Kidney glomerular epithelial cell (primary cell): ENCODE measurements at places on chromosomes 7 and 10.

DNA sequence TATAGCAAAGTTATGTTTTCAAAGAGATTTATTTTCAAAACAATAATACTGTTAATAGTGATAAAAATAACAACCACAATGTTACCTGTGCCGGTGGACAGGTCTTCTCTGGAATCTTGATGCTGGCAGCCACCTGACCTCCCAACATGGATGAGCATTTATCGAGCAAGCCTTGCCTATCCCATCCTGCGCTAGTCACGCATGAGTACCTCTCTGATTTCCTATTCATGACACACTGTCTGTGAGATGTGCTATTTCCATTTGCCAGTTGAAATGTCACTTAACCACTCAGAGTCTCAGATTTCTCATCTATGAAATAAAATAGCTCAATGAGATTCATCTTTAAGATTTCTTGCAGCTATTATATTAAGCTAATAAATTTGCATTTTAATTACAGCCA is 341.2 kb upstream of the VWC2 start:
- DNase-seq: no peak

DNA sequence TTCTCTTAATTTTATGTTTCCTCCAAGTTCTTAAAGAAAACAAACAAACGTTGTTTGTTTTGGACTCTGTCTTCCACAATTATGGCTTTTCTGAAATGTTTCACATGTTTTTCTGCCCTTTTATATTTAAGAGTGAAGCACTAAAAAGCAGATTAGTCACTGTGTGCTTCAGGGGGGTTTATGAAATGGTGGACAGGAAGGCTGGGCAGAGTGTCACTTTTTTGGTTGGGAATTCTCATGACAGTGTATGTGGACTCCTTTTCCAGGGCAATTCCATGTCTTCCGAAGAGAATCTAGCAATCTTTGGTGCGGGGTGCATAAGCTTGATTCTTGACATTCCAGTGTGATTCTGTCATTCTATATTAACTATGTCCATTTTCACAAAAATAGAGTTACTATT is 669.4 kb downstream of the PARD3 start:
- DNase-seq: no peak

GRCh38 chr7:102096012-102096332 is 190.7 kb upstream of the SH2B2 start:
- no peak for DNase-seq

- DNase-seq: no peak
Measured at GRCh38 chr10:90775351-90776028, 82.3 kb downstream of the HTR7 start.

GRCh38 chr7:47877336-47877735 is 70.9 kb downstream of the PKD1L1 start:
- DNase-seq: no peak

GRCh38 chr7:46745707-46746090 is 824.6 kb upstream of the IGFBP3 start:
- DNase-seq: no peak

GRCh38 chr7:94303118-94303517 is 91.6 kb upstream of the COL1A2 start:
- no peak for DNase-seq

GRCh38 chr7:112495156-112495788 is 14.5 kb downstream of the LSMEM1 start:
- peak; percentile 21 for DNase-seq

GRCh38 chr7:90842430-90842788 is 246.3 kb downstream of the CDK14 start:
- no peak for DNase-seq

GRCh38 chr10:30811276-30812017 is 181.9 kb upstream of the LYZL2 start:
- no peak for DNase-seq

GRCh38 chr10:101267776-101268175 is 38.5 kb upstream of the LBX1 start:
- no peak for DNase-seq

DNA sequence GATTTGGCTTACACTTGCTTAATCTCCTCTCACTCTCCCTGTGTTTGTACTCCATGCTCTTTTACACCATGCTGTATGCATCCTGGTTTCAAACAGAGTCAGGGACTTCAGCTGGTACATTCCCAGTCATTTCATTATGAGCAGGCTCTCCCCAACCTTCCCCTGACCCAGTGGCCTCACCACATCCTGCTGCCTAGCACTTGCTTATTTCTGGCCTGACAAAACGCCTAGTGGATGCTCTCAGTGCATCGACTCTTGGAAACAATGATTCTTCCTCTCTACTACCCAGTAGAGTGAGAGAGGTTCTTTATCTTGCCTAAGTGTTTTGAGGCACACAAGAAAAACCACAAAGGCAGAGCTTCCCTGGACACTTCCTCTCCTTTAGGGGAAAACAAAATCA is 63.4 kb downstream of the CAV1 start:
- peak; percentile 22 for DNase-seq

- peak; percentile 89 for DNase-seq
Measured at GRCh38 chr7:105429746-105430612, 41.3 kb upstream of the SRPK2 start.

- no peak for DNase-seq
Measured at GRCh38 chr10:350981-351501, 215.8 kb downstream of the ZMYND11 start.

DNA sequence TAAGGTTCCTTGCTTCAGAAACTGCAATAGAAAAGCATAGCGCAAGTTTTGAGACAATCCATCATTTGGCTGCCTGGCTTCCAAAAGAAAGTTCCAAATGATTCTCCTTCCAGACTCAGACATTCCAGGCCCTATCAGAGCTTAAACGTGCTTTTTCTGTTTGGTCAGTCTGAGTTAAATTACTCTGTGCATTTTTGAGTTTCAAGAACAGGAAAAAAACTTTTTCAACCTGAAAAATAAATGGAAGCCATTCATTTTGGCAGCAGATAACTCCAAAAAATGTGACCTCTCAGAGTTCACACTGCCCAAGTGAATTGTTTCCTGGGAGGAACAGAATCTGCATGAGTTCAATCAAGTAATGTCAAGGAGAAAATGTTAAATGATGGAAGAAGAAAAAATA is 354.2 kb downstream of the CXCL12 start:
- DNase-seq: no peak

GRCh38 chr7:47307311-47307710 is 274.6 kb downstream of the TNS3 start:
- no peak for DNase-seq

DNA sequence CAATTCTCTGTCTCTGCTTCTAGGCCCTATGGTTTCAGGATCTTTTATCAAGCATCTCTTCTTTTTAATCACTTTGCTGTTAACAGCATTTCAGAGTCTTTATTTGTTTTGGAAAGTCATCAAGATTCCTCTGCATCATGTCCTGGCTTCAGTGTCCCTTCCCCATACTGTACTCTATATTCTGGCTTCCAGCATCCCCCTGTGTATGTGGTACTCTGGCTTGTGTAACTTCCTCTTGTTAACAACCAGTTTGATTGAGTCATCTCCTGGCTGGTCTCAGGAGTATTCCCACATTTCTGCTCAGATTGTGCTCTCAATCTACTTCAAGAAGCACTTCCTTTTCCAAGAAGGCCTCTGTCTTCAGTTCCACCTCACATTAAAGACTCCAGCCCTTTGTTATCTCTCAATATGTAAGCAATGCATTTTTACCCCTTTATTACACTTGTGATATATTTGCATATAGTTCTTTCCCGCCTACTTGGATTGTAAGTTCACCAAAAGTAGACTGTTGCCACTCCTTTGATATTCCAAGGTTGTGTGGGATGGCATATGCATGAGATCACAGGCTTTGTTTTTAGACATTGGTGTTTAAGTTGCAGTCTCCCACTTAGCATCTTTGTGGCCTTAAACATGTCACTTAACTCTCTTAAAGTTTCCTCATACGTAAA is 15.1 kb upstream of the ATE1 start:
- peak; percentile 6 for DNase-seq

DNA sequence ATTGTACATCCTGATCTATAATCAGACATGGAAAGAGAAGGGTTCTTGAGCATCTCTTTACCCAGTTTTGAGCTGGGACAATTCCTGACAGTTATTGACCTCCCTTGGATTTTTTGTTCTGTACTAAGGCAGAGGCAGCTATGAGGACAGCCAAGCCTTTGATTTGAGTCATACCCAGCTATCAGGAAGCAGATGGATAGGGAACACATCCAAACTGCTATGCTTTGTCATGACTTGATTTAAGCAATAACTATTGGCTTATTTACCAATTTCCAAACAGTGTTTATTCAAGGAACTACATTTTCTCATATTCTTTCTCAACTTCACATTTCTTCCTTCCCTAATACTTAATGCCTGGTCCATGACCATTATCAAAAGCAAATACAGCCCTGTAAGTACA is 396.4 kb upstream of the STEAP1 start:
- DNase-seq: no peak

DNA sequence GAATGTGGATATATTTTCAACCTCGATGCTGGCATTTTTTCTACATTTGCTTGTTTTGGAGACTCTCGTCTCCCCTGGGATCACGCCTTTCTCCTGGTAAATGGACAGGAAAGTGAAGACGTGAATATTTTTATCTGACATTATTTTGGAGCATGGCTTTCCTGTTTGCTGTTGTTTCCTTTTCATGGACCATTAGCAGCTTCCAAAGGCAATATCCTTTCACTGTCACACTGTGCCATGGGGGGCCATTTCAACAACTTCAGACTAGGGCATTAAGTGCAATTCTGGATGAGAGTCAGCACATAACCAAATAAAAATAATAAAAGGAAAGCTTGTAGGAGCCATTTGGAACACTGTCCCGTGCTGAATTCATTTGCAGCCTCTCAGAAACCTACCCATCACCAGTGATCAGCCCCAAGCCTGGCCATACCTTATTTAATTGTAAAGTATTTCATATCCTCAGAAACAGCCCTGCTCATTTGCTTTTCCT is 75.9 kb upstream of the NEUROD6 start:
- DNase-seq: no peak

DNA sequence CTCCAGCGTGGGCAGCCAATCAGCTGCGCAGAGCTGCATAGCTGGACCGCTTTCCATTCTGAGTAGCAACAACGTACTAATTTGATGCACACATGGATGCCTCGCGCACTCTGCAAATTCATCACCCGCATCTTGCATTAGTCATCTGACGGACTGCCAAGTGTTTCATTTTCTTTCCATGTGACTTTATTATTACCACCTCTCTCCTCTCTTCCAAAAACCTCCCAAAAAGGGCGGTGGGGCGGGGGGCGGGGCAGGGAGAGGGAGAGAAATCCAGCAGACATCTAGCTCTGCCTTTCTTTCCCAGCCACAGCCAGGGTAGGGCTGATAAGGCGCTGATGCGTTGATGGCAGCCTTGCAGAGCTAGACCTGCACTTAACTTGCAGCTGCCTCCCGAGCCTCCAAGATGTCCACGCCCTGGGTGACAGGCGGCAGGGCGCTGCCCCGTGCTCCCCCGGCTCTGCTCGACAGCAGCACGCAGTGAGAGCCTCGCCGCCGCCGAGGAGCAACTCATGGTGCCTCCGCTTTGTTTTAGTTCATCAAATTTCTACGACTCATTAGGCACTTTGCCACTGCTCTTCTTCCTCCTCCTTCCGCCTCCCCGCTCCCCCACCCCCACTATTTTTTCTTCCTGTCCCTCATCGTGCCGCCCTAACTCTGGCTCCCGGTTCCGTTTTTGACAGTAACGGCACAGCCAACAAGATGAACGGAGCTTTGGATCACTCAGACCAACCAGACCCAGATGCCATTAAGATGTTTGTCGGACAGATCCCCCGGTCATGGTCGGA is 147.3 kb downstream of the CELF2 start:
- peak; percentile 46 for DNase-seq

DNA sequence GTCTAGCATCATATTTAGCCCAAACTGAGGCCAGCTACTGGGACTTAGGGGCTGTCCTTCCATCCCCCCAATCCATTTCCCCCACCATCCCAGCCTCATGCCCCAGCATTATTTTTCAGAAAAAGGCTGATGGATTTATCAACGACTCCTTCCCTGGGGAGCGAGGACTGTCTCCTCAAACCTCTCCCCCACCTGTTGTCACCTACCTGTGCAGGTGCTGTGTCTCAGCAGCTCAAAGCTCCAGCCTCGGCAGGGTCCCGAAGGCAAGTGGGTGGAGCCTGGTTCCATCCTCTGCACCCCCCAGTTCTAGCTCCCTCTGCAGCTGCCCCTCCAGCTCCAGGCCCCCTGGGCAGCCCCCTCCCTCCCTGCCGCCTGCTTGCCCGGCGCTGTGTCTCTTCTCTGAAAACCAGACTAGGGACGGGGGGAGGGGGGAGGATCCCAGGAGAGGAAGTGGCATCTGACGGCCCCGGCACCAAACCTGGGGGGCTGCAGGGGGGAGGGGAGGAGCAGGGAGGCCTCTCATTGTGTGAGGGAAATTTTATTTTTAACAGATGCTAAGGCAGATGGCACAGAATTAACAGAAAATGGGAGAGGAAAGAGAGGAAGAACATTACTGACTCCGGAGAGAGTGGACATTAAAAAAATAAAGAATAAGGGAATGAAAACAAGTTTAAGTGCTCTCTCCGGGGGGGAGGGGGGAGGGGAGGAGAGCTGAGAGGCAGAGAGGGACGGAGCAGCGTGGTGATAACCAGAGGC is 61.7 kb upstream of the PAX2 start:
- no peak for DNase-seq

DNA sequence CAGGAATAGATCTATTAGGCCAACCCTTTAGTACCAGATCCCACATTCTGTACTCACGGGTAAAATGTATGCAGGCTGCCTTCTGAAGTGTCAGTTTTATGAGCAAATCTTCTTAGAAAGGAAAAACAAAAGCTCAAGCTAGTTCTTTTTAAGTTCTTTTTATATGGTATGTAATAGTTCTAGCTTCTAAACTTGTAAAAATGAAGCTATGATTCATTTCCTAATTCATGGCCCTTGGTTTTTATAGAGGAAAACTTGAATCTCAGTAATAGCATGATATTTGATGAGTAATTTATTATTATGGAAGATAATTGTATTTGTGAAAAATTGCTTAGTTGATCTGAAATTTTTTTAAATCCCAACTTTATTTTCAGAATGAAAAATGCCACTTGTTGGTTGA is 54.3 kb downstream of the SLK start:
- DNase-seq: no peak

DNA sequence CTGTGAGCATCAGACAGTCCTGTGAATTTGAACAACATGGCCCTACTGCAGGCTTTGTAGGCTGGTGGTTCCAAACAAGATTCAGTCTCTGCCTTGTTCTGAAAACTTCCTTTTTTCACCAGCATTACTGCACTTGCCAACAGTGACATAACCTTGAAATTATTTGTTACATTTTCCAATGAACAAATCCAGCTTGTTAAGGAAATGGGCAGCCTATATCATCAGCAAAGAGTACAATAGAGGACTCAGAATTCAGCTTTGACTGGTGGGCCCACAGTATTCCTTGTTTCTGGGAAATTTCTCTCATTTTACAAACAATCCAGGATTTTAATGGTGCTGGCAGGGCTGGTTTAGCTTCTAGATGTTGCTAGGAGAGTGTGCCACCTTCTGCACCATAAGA is 703.7 kb upstream of the FZD8 start:
- DNase-seq: no peak

- no peak for DNase-seq
Measured at GRCh38 chr10:120266022-120266421, 191.0 kb upstream of the PLPP4 start.

GRCh38 chr10:78134773-78135306 is 101.2 kb downstream of the RPS24 start:
- no peak for DNase-seq

GRCh38 chr10:71366690-71367089 is 30.0 kb upstream of the CDH23 start:
- DNase-seq: no peak
